ENCODE measurements at places on chromosomes 3 and 15. TPM values are rescaled to one million over a fixed set of nuclear protein-coding genes. Genes with fewer than 3 reads are reported as not detected.

CPOX gene
- total RNA-seq, result 33.2 TPM

WDR48 gene
- 52.3 TPM for total RNA-seq

INKA1 gene
- 14.0 TPM for total RNA-seq

CIDEC gene
- not detected for total RNA-seq

ZNF80 gene
- total RNA-seq, result not detected

PAQR5 gene
- under 0.01 TPM for total RNA-seq

- no peak for DNase-seq
Measured at GRCh38 chr3:34020726-34021680, 222.6 kb downstream of the PDCD6IP start.

DNA sequence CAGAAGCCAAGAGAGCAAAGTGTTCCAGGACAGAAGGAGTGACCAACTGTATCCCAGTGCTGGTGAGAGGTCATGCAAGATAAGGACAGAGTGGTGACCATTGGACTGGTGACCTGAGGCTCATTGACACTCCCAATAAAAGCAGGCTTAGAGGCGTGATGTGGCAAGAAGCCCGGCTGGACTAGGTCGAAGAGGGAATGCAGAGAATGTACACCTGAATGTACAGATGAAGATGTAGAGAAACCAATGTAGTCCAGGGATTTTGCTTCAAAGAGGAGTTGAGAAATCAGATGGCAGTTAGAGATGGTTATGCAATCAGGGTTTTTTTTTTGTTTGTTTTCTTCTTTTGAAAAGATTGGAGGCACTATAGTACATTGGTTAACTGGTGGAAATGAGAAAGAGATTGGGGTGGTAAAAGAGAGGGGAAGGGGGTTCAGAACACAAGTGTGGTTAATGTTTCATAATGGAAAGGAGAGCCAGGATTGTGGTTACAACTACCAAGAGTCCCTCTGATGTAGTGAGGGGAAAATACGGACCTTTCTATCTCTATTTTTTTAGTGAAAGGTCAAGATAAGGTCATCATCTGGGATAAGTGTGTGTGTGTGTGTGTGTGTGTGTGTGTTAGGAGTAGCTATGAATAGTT lies 23.3 kb downstream of the ST3GAL6 start:
- DNase-seq, result no peak

- DNase-seq, result no peak
Measured at GRCh38 chr3:126345641-126346460, 11.4 kb downstream of the KLF15 start.

DNA sequence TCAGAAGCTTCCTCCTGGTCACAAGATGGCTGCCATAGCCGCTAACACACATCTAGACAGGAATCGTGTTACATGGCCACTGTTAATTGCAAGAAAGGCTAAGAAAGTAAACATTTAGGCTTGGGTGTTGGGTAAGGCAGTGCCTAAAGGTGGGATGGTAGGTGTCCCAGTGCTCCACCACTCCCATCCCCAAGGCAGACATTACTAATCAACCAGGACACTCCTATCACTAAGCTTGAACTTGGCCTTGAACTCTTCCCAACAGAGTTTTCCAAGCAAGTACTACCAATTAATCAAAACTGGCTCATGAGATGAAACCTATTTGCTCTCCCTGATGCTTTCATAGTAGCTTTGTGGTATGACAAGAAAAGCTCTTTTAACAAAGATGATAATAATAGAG lies 37.9 kb upstream of the C3orf80 start:
- no peak for DNase-seq

- peak; percentile 49 for DNase-seq
Measured at GRCh38 chr3:71725271-71725991, at the start of gene EIF4E3. Gene EIF4E3, minus strand, starts transcription at chr3:71725402. Its CDS starts 35 bp downstream, at chr3:71725367.

DNA sequence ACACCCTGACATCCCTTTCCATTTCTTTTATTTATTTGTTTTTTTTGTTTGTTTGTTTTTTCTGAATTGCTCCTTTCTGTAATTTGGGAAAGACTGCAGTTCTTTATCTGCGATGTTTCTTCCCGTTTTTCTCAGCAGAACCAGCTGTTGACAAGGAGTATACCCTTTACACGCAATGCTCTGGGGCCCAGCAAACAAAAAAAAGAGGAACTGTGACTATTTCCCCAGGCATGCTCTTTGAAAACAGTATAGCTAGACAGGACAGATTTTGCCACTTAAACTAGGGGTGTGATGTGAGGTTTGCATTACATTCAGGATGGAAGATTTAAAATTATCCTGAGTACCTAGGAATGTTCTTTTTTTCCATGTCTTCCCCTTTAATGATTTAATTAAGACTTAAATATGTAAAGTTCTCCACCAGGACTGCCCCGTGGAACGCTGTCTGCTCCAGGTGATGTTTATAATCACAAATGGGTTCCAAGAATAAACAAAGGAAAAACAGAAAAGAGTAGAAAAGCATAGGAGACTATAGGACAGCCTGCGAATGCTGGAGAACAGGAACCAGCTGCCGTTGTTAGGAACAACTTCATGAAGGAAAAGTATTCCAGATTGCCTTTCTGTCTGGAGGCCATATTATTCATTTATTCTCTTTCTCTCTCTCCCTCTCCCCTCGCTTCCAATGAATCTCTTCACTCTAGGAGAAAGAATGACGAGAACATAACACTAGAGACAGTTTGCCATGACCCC lies 43.3 kb downstream of the TGFBR2 start:
- DNase-seq, result no peak

DNA sequence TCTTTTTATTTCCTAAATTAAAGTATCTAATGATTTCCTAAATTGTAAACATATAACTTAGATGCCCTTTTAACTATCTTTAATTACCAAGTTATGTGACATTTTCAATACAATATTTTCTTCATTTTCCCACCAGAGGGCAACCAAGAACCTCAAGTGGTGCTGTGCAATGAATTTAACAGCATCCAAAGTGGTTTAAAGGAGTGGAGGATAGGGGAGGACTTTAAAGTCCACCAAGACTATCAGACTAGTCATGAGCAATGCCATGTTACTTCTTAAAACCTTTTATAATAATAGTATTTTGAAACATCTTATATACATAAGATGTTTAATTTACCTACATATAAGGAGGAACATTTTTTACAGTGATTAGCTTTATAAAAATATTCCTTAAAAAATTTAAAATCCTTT lies 74.4 kb downstream of the DLG1 start:
- DNase-seq, result peak; percentile 71

GRCh38 chr3:160478338-160478737 lies 28.8 kb upstream of the TRIM59 start:
- DNase-seq, result no peak

- no peak for DNase-seq
Measured at GRCh38 chr15:63593705-63594671, 3.2 kb upstream of the FBXL22 start.

DNA sequence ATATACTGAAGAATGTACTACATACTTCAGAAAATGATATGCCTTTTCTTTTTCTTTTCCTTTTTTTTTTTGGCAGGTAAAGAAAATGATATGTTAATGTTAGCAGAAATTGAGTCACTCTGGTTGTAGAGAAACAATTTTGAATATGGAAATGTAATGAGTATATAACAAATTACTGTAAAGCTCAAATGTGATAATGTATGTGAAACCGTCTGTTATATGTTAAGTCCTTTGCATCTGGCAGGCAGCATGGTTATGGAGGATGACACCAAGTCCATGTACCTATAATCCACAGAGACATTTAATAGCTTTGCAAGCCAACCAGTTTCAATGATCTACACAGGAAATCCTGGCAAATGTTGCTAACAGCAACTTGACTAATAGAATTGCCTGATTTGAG lies 58.4 kb downstream of the HACD2 start:
- DNase-seq, result no peak

- no peak for DNase-seq
Measured at GRCh38 chr3:37992271-37993066, 1.9 kb downstream of the VILL start.

GRCh38 chr15:35958021-35958420 lies 412.1 kb upstream of the DPH6 start:
- no peak for DNase-seq

- DNase-seq, result no peak
Measured at GRCh38 chr3:144743225-144743668, 771.6 kb downstream of the DIPK2A start.
